Posterior vena cava (tissue), 2 donors: ENCODE measurements at places on chromosomes 12 and 14.
A peak's percentile ranks its signal among the peaks of the same experiment; 100 is the strongest.

DNA sequence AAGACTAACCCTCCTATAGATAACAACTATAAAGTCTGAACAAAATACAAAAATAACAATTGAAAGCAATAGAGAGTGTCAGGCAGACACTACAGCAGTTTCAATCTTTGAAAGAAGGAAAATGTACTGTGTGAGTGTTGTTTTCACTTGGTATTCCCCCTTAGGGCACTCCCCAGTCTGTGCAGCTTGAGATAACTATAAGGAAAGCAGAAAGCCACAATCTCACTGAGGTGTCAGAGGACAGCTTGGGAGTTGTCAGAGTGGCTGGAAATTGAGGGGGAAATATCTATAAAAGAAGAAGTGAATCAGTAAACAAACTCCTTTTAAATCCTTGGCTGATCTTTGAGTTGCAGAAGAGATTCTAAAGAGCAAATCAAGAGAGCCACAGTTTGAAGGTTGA is 364.8 kb downstream of the NELL2 start:
- no peak for DNase-seq

- no peak for DNase-seq
Observed at GRCh38 chr14:60655119-60655897, 6.0 kb upstream of the SIX1 start.

DNA sequence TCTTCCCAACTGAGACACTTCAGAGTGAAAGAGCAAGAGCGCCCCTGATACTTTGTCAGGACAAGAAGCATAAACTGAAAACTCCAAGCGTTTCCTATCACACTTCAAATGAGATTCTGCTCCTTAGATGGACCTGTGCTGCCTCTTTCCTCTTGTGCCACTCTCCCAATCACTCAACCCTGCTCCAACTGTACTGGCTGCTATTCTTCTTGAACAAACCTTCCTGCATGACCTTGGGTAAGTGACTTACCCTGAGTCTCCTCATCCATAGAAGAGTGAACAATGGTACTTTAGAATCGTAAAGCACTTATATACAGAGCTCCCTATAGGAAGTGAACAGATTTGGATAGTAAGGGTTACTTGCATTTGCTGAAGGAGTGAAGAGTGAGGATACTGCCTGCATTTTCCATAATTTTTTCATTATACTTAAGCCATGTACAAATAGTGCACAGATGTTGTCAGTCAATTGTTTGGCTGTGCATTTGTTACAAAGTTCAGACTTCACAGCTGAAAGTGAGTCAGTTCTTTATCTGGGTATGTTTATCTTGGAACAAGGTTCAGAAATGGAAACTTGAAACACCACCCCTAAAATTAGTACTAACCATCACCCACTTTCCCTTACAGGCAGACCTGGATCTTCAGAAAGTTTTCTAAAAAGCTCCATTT is 10.8 kb downstream of the MTERF2 start:
- DNase-seq, result no peak

- peak; percentile 91 for DNase-seq
Observed at GRCh38 chr12:52903285-52903854, 1.5 kb downstream of the KRT8 start.

DNA sequence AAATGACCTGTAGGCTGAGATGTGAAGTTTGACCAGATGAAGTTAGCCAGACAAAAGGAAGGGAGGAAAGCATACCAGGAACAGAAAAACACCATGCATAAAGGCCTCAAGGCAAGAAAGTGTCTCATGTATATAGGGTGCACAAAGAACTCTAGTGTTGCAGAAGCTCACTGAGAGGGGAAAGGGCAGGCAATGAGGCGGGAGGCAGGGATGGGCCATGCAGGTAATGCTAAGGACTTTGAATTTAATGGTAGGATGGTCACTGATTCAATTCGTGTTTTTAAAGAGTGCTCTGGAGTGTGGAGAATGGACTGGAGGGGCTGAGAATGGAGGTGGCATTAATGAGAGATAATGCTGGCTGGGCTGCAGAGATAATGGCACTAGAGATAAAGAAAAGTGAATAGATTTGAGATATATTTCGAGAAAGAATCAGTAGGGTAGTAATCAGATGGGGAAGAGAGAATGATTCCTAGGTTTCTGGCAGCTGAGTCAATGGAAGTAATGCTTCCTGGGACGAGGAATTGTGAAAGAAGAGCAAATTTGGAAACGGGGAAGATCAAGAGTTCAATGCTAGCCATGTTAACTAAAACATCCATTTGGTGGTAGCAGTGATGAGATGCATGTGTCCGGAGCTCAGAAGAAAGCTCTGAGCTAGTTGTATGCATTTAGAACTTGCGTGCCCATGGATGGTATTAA is 43.1 kb downstream of the LIMA1 start:
- no peak for DNase-seq

- DNase-seq, result no peak
Observed at GRCh38 chr12:32107359-32108267, 966 bp downstream of the BICD1 start.

- DNase-seq, result no peak
Observed at GRCh38 chr12:7994731-7995205, 37.7 kb upstream of the FOXJ2 start.

- DNase-seq, result no peak
Observed at GRCh38 chr12:40552868-40553267, 139.4 kb upstream of the CNTN1 start.
